ENCODE measurements at places on chromosomes 4 and X.

GRCh38 chrX:133417364-133417763, 2.1 kb upstream of the GPC4 start:
- DNase-seq, result no peak

- DNase-seq, result no peak
Observed at GRCh38 chr4:55303760-55304165, 42.3 kb upstream of the SRD5A3 start.

DNA sequence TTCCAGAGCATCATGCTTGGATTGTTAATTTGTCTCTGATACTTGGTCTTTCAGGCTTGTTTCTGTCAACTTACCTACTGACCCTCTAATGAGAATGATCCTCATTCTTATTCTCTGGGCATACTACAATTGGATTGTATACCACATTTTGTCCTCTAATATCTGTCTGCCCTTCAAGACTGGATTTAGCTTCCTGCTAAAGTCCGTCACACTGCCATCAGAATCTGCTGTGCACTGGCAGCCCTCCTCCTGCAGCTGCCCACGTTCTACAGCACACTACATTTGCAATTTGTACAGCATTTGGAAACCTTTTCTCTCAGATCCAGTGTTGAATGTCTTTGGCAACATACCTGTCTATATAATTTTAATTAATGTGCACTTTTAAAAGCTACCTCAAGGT, 183.1 kb downstream of the ZNF330 start:
- DNase-seq, result no peak

- no peak for DNase-seq
Observed at GRCh38 chr4:101244349-101244748, 103.0 kb downstream of the PPP3CA start.

DNA sequence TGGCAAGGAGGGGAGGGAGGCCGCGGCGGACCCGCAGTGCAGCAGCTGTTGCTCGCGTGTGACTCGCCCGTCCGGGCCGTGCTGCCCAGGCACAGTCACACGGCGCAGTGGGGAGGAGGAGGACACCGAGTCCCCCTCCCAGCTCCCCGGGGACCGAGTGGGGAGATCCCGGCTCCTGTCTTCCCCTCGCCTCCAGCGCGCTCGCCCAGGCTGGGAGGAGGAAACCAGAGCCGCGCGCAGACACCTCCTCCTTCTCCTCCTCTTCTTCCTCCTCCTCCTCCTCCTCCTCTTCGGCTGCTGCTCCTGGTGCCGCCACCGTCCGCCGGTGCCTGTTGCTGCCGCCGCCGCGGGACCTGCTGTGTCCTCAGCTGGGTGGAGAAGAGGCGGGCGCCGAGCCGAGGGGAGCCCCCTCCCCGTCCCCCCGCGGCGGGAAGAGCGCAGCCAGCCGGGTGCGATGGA, at the start of gene TBC1D1:
Gene TBC1D1 (plus strand): TSS at position 284 of the 459 bp plus-strand sequence. CDS start 11,012 bp downstream, outside the sequence.
- DNase-seq, result no peak

DNA sequence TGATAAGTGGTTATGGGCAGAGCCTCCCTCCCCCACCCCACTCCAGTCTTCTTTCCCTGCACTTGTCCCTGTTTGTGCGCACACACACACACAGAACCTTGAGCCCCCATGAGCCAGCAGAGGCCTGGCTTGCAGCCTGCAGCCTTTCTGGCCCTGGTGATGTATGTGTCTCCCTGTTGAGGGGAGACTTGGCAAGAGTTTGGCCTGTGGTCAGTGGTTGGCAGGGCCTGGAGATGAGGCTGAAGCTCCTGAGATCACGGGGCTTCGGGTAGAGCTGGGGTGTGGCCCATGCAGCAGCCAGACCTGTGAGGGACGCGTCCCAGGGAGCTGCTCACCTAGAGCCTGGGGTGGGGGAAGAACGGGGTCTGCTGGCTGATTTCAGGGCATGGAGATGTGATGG, 2.3 kb downstream of the GPR173 start:
- DNase-seq, result no peak

- no peak for DNase-seq
Observed at GRCh38 chr4:6591781-6592180, 16.8 kb downstream of the MAN2B2 start.

- DNase-seq, result no peak
Observed at GRCh38 chr4:130028552-130028951, 932.6 kb downstream of the C4orf33 start.

GRCh38 chr4:83207497-83208101, 77.0 kb downstream of the COQ2 start:
- no peak for DNase-seq

DNA sequence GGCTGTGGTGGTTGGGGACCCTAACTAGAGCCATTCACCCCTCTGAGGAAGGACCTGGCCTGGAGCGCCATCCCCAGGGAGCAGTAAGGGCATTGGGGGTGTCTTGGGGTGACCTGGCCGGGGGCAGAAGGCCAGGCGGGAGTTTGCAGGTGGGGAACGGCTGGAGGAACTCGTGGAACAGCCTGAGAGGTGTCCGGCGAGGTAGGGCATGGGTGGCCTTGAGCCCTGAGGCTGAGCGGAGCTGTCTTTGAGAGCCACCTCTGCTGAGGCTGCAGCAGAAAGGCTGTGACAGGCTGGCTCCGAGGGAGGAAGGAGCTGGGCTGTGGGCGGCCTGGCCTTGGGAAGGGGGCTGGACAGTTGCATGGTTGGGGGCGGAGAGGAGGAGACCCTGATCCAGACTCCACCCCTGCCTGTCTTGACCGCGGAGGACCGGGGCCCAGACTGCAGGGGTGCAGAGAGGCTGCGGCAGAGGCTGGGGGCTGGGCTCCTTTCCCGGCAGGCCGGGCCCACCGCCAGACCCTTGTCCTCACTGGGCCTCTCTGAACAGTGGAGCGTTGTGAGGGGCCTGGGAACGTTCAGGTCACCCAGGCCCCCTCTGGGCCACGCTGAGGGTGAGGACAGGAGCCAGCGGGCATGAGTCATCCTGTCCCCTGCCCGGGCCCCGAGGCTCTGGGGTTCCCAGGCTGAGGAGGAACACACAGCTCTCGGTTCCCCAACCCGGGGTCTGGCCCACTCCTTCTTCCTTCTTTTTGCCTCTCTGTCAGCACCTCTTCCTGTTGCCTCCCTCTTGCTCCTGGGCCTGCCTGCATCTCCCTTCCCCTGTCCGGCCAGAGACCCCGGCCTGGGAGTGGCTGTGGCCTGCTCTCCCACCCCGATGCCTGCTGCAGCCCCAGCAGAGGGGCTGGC, 8.1 kb downstream of the SH3BP2 start:
- no peak for DNase-seq

GRCh38 chrX:118115953-118116712, 477 bp downstream of the KLHL13 start:
- DNase-seq, result no peak

- no peak for DNase-seq
Observed at GRCh38 chr4:119084513-119084912, 51.1 kb upstream of the MYOZ2 start.

GRCh38 chr4:81906905-81907304, 435.2 kb upstream of the RASGEF1B start:
- DNase-seq, result no peak

All from stimulated activated CD8-positive, alpha-beta memory T cell treated with anti-CD3 and anti-CD28 coated beads, Interleukin-7, amount 100 ng/mL, for 1 hour (primary cell).